ENCODE measurements at places on chromosomes 6 and 20.

DNA sequence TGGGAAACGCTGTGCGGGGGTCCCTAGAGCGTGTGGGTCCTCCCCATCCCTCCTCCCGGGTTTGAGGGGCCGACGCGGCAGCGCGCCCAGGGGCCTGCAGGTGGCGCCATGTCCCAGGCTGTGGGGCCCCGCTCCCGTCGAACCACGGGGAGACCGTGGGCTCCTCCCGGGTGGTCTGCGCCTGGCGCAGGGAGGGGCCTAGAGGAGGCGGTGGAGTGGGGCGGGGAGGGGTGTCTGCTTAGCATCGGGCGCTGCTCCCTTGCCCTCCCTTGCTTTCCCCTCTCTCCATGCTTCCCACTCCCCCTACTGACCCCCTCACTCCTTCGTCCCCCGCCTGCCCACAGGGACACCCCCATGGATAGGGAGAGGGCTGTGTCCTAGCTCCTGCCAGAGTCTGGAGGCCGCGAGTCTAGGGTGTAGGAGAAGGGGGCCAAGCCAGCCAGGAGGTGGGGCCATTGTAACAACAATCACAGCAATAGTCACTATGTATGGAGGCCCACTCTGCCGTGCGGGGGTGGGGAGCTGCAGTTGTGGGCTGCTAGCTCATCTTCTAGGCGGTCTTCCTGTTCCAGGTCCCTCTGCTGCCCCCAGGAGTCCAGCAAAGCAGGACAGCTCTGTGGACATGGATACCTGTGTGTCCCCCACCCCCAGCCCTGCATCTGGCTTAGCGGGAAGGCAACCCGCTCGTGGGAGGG lies 51.7 kb downstream of the CHMP4B start:
- DNase-seq: no peak

GRCh38 chr6:47366335-47366890 lies 56.7 kb upstream of the TNFRSF21 start:
- no peak for DNase-seq

GRCh38 chr20:12014736-12015135 lies 97.0 kb downstream of the BTBD3 start:
- no peak for DNase-seq

- no peak for DNase-seq
Observed at GRCh38 chr20:50003253-50003656, 20.5 kb downstream of the SNAI1 start.

- DNase-seq: no peak
Observed at GRCh38 chr20:16785226-16785625, 37.1 kb downstream of the OTOR start.

DNA sequence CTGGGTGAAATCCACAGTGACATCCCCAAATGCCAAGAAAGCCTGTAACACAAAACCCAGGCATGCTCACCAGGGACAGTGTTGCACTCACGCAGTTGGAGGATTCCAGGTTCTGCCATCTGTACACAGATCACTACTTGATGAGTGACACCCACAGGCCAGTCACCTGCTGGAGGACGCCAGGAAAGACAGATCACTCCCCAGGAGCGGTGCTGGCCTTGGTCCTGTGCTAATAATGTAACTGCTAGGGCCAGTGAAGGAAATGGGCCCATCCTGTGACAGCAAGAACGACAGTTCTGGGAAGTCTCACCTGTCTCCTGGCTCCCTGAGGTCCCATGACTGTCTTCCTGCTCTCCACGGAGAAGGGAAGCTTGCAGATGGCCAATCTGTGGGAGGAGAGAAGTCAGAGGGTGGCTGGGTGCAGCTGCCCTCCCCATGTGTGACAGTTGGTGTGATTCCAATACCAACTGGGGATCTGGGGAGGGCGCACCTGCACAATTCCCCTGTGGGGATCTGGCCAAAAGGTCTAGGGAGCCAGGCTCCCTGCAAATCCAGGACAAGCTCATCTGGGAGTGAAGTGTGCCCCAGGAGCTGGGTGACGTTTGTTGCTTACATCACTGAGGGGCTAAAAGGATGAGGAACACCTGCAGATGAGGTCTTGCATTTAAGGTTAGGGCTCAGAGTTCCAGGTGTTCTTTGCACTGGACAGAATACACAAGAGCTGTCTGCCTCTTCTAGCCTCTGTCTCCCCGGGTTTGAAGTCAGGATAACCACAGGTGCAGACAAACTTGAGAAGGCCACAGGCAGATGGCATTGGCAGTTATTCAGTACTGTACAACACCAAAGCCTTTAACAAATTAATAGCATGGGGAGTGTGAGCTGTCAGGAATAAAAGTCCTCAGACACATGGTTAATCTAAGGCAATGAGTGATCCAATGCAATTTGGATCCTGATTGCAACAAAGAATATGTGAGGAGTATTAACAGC lies 10.3 kb downstream of the ZNF337 start:
- no peak for DNase-seq

GRCh38 chr6:160398674-160399271 lies 50.6 kb downstream of the SLC22A3 start:
- no peak for DNase-seq

GRCh38 chr6:110421749-110422443 lies 6.5 kb upstream of the DDO start:
- no peak for DNase-seq

All from NCI-H510A (cell line).